Activated CD8-positive, alpha-beta memory T cell treated with anti-CD3 and anti-CD28 coated beads, Interleukin-2, amount 50 U/mL, for 4 hours (primary cell): ENCODE measurements at places on chromosomes 1 and 21.

GRCh38 chr1:180155182-180155682, 563 bp downstream of the QSOX1 start:
- DNase-seq, result peak; percentile 27

- DNase-seq, result no peak
Measured at GRCh38 chr21:34928637-34929036, 120.5 kb downstream of the RUNX1 start.

GRCh38 chr1:229199261-229200243, 71.4 kb upstream of the RAB4A start:
- no peak for DNase-seq

DNA sequence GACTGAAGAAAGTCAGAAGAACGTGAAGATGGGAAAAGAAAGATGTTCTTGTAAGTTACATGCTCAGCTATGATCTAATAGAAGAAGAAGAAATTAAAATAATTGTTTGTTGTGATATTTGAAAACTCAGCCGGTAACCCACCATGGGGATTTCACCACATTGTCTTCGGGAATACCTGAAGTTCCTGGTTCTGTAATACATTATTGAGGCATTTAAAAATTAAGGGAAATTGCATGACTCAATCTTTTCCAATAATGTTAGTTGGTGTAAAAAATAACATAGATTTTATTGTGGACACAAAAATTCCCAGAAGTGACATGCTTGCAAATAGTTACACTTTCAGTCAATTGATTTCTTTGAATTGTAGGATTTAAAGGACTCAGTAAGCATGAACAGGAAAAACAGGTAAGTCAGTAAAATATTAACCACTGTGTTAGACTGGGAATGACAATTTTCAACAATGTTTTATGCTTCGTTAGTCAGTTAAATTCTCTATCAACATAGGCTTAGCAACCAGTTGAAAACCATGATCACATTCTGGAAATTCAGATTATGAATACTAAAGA, 745.1 kb downstream of the LTN1 start:
- no peak for DNase-seq

DNA sequence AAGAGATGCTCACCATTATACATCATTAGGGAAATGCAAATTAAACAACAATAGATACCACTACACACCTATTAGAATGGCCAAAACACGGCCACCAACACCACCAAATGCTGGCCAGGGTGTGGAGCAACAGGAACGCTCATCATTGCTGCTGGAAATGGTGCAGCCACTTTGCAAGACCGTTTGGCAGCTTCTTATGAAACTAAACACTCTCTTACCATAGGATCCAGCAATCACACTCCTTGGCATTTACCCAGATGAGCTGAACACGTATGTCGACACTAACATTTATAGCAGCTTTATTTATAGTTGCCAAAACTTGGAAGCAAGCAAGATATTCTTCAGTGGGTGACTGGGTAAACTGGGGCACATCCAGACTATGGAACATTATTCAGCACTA, 28.9 kb upstream of the ADARB1 start:
- DNase-seq, result no peak

DNA sequence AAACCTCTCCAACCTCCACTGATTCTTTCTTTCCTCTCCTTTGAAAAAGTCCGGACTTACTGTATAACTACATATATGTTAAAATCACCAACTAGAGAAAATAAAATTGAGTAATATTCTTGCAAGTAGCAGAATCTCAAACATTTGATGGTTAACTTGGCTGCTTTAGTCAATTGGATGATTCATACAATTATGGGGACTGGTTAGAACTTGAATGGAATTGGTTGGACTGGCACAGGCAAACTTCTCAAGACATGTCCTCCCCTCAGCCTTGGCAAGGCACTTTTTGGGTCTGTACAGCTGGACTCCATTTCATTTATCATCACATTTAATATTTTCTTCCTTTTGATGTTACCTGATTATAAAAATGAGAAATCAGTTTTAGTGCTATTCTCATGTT, 6.5 kb downstream of the WLS start:
- no peak for DNase-seq

DNA sequence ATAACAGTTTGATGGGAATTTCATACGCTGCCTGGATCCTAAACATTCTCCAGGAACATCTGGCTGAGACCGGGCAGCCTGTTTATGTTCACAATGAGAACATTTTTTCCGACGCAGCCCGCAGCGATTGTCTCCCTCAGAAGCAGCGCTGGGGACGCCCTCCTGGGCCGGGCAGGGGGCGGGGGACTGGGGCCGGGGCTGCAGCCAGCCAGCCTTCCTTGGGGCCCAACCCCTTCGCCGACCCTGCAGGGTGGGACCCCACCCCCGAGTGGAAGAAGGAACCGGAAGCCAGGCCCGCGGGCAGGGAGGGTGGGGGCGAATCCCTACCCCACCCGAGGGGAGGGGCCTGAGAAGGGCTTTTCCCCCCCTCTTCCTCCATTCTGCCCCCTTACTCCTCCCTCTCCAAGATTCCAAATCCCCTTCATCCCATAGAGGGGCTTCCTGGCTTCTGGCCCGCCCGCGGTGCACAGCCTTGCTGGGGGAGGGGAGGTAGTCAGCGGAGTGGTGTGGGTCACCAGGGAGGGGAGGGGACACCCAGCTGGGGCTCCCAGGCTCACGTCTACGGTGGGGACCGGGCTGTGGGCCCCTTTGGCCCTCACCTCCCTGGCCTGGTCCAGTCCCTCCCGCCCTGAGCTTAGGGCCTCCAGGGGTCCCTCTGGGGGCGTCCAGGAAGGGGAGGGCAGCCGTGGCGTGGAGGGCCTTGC, 60.6 kb downstream of the WNT9A start:
- DNase-seq, result no peak

DNA sequence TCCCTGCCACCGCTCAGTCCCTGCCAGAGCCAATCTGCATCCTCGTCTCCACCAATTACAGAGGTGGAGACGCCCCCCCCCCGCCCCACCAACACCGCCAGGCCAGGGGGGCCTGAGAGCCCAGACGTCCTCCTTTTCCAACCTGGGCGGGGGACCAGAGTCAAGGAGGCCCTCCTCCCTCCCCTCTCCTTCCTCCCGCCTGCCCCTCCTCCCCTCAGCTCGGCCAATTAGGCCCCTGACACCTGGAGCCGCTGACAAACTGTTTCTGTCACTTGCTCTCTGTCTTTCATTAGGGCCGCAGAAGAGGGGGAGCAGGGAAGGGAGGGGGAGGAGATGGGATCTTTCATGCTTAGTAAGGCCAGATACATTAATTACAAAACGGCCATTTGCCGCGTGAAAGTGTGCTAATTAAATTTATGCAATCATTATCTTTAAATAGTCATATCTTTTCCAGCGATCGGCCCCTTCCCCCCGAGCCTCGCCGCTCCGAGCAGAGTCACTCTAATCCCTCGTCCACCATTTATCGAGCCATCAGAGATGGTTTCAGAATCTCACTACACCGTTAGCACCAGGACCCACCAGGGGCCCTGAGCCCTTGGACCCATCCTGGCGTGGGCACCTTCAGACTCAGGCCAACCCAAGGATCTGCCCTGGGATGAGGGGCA, 94.7 kb downstream of the PAX7 start:
- DNase-seq, result no peak

DNA sequence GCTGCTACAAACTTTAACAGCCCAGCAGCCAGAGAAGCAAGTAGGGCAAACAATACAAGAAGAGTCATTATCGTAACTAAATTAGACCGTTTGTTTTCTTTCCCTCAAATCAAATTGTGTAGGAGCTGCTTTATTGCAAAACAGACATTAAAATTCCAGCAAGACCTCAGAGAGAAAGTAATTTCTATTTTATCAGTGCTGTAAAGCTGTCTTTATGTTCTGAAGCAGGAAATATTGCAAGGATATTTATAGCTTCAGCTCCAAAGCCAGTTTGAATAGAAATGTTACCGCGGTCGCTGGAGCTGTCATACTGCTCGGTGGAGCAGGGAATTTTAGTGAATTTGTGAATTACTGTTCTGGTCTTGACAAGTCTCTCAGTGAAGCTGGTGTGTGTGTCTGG, 503.8 kb upstream of the PLXNA2 start:
- DNase-seq, result no peak

GRCh38 chr1:54951810-54952226, 28.6 kb upstream of the TMEM61 start:
- no peak for DNase-seq

- no peak for DNase-seq
Measured at GRCh38 chr1:86998727-86999126, 84.3 kb downstream of the HS2ST1 start.

DNA sequence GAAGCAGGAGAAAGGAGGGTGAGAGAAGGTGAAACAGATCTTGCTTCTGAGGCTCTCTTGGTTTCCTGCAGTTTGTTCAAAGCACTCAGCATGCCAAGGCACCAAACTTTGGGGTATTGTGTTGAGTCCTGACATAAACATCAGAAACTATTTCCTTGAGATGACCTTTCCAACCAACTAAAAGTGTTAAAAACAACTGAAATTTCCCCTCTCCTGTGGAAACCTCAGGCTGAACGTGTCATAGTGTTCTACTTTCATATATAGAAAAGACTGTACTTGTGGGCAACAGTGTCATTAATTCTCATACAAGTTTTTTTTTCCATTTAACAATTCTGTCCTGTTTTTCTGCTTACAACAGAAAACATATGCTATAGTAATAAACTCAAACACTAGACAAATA, 6.3 kb upstream of the LYST start:
- DNase-seq, result no peak

DNA sequence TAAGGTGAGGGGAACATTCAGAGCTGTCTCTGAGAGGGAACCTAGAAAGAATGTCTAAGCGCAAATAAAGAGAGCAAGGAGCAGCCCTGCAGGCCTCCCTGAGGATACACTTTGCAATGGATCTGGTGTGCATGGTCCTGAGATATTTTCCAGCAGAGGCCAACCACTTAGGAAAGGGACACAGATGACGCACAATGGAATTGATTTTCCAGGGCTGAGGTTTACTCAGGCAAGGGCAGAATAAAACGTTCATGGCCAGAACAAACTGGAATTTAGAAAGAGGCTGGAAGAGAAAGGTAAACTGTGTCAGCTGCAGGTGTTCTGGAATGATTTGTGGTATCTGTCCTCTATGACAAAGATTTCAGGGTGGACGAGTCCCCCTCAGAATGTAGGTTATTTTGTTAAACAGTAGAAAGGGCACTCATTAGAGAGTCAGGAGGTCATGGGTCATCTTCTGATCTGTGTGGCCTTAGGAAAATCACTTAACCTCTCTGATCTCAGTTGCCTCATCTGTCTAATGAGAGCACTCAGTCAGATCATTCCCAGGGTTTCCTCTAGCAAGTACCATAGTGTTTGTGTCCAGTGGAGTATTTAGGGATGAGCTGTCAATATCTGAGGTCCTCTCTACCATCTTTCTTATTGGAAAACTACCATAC, 61.8 kb upstream of the PGBD5 start:
- no peak for DNase-seq
